Brain pericyte (primary cell): ENCODE measurements at places on chromosomes 5 and 9.
A peak's percentile ranks its signal among the peaks of the same experiment; 100 is the strongest.

- DNase-seq, result no peak
These were observed 5.9 kb upstream of the TAL2 start for GRCh38 chr9:105656131-105656921.

DNA sequence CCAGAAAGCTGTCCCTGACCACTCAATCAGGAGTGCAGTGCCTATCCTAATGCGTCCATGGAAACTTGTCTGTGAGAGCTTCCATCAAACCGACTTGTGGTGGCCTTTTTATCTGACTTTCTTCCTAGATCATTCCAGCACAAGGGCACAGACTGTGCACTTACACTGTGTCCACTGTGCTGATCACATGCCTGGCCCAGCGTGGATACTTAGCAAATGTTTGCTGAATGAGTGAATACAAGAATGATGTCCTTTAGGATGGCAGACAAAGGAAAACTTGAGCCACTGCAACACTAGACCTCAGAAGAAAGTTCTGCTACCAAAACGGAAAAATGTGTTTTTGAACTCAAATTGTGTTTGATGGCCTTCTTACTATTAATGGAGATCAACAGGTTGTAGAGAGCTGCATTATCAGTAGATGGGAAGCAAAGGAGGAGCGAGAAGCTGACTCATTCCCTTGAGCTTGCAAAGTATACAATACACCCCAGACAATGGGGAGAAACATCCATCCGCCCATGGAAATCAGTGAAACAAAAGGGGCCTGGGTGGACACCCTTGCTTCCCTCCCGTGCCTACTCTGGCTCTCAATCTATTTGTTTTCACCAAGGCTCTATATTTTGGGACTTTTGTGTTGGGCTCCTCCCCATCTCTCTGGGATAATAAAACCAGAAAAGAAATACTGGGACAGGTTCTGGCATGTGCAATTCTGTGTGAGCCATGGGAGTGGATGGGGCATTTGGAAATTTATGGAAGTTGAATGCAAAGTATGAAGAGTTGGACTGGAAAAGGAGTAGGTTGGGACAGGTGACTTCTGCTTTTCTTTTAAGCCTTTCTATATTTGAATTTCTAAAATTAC is 76.2 kb upstream of the ZFAND5 start:
- no peak for DNase-seq

GRCh38 chr9:137611623-137612609 is 6.4 kb downstream of the ARRDC1 start:
- no peak for DNase-seq

DNA sequence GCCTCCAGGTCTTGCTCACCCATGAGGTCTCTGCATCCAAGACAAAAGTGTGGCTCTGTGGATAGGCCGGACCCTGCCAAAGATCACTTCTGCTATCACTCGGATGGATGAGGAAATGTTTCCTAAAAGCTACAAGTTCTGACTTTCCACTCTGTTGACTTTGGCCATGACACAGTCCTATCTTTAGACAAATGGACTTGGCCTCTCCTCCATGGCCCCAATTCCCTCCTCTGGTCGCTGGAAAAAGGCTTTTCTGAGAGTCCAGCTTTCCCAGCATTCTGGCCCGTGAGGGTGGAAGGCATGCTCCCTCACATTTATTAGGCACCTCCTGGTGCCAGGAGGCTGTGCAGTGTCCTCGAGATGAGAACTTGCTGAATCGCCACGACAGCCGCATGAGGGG is 83.1 kb downstream of the COL27A1 start:
- DNase-seq, result no peak

DNA sequence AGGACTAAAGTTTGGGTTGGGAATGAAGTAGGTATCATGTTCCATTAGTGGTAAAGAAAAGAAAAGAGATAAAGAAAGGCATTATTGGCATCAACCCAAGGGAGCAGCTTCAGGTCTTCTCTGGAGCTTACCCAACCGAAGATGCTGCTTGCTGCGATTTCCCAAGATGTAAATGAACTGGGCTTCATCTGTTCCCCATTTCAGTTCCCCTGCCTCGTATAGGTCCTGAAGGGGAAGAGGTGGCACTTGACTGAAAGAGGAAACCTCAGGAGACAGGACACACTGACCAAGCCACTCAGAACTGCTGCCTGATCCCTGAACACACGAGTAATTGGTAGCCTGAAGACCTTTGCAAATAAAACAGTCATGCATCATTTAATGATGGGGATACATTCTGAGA is 24.6 kb downstream of the ANXA6 start:
- no peak for DNase-seq

- no peak for DNase-seq
These were observed 458.7 kb downstream of the CDH9 start for GRCh38 chr5:26579712-26580111.

DNA sequence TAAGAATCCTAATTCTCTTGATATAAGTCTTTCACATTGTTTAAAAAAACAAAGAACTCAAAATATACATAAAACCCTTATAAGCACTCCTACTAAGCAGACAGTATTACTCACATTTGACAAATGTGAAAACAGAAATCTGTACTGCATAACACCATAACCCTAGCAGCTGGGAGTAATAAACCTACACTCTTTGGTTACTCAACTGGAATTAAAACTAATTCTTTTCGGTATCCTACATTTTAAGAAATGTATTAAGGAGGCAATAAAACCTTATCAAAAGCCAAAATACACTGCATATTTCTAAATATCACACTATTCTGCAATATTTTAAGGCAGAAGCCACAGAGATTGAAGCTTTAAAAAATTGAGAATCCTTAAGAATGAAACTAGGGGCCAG is 6.8 kb downstream of the AUH start:
- DNase-seq, result no peak

- DNase-seq, result no peak
These were observed 94.2 kb downstream of the FOXD1 start for GRCh38 chr5:73354406-73354805.

- no peak for DNase-seq
These were observed 532.9 kb upstream of the NUDT12 start for GRCh38 chr5:104095527-104095926.

DNA sequence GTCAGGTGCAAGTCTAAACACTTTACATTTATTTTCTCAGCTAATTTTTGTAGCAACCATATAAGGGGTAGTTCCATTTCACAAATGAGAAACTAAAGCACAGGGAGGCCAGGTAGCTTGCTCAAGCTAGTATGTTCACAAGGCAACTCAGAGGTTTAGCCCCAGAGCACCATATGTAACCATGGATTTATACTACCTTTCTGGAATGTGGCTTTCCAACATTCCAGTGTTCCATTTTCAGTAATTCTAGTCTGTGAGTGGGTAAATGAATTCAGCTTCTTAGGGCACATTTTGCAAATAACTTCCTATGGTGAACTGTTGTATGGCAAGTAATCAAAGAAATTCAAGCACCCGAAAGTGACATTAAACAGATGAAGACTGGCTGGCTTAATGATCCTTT is 25.0 kb upstream of the CAST start:
- no peak for DNase-seq

DNA sequence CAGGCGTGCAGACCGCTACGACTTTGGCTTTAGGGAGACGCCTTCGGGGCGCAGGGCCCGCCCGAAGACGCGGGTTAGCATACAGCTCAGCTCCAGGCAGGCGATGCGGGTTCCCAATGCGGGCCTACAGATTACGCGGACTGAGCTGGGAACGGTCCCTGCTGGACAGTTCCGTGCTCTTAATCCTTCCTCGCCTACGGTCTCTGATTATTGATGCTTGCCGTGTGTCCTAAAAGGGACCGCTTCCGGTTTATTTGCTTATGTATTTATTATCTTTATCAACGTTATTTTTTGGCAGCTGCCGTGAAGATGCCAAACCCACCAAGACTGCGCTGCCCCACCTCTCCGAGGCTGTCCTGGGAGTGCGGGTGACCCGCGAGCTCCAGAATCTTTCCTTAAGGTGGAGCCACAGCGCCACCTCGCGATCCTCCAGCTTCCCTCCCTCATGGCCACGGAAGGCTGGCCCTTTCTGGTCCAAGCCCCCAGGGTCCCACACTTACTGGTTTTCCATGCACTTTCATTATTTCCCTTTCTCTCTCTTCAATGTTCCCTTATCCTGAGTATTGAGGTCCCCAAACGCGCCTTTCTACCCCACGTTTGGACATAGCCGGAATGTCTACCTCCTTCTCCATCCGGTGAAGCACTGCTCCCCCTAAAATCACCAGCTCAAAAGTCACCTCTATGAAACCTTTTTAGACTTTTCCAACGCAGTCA is 7.0 kb upstream of the EBF1 start:
- no peak for DNase-seq

GRCh38 chr9:115114546-115114945 is 3.4 kb downstream of the TNC start:
- no peak for DNase-seq

- peak; percentile 20 for DNase-seq
These were observed 79.2 kb upstream of the ABCA1 start for GRCh38 chr9:105007143-105007542.

- no peak for DNase-seq
These were observed 55.9 kb upstream of the STXBP1 start for GRCh38 chr9:127555840-127556820.

DNA sequence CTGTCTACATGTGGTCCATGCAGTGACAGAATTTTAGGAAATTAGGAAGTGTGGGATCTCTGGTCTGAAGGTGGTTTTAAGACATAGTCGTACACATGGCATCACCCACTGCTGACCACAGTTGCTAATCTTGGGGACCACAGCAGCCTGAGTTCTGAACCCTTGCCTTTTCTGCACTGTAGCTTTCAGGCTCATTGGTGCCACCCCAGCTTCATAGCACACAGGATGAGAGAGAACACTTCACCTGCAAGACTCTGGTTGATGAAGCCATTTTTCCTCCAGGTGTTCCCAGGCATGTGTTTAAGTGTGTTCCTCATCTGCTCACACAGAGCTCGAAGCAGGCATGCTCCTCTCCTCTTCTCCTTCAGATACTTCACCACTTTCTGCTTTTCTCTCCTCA is 68.2 kb upstream of the S1PR3 start:
- DNase-seq, result no peak

- DNase-seq, result no peak
These were observed 242.3 kb upstream of the NREP start for GRCh38 chr5:111999286-111999685.

GRCh38 chr5:156147261-156147943 is 179.6 kb upstream of the SGCD start:
- DNase-seq, result no peak

DNA sequence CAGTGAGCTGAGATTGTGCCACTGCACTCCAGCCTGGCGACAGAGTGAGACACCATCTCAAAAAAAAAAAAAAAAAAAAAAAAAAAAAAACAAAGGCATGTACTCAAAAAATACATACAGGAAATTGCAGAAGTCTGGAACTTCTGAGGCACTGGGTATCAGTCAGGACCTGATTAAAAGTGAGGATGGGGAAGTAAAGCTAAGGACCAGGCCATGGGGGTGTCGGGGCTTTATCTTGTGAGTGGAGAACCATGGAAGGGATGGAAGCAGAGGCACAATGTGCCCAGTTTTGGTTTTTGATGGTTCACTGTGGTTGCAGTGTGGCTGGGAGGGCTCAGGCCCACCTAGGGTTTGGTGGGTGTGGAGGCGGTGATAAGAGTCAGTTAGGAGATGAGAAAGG is 212.7 kb upstream of the PIK3R1 start:
- DNase-seq, result no peak

DNA sequence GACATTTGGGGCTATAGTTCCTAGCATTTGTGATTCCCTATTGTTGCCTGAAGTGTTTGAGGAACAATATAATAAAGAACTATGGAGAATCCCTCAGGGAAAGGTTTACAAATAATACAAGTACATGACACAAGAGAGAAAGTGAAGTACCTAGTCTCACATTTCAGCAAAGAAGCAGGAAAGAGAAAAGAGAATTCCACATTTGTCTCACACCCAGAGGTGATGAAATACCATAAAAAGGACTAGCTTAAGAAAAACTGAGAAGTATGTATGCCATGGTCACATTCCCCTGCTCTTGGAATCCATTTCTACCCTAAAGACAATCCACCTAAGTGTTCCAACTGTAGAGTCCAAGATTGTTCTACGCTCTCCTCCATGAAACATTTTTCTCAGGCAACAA is 79.0 kb upstream of the TARS1 start:
- no peak for DNase-seq

DNA sequence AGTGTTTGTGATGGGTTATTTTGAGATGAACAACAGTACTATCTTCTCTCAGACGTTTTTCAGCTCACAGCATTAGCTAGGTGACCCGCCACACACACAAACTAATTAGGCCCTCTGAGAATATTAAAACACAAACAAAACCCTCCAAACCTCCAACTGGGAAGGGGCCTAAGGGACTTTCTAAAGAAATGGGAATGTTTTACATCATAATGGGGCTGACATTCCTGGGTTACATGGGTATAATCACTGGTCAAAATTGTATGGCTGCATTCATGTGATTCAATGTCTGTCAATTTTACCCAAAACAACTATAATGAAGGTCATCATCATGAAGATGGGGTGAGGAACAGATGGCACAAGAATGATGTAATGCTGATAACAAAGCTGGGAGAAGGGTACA is 59.6 kb downstream of the SPTLC1 start:
- DNase-seq, result no peak

DNA sequence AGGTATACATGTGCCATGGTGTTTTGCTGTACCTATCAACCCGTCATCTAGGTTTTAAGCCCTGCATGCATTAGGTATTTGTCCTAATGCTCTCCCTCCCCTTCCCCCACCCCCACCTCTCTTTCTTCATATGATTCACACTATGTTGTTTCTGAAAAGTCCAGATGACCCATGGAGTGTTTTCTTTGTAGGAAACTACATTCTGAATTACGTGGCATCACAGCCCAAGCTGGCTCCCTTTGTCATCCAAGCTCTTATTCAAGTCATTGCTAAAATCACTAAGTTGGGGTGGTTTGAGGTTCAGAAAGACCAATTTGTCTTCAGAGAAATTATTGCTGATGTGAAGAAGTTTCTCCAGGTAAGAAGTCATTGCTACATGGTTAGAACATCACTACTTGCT is 30.4 kb downstream of the RANBP17 start:
- DNase-seq, result peak; percentile 15

DNA sequence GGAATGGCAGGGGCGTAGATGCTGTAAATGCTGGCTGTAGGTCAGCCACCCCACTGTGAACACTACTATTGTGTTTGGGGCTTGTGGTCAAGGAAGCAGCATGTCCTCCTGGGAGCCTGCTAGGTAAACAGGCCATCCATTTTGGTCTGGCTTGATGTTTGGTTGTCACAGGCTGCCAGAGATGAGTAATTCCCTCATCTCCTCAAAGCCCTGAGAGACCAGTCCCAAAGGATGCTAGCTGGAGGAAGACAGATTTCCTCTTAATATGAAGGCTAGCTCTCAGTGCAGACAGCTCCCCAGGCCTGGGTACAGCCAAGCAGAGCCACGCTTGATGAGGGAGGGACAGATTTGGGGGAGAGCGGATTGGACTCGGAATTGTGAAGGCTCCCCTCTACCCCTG is 72.5 kb upstream of the MAP1B start:
- DNase-seq, result no peak

DNA sequence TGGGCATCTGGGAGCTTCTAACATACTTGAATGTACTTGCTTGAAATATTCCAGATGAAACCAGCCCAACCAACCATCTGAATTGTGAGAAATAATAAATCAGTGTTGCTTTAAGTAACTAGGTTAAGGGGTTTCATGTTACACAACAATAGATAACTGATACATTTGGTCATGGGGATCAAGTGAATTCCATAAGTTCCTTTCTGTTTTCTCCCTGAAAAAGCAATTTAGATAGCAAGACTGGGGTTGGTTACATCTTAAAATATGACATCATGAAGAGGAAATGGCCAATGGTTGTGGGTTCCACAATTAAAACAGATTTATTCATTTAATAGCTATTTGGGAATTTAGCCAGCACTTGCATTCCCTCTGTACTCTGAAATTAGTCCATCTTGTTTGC is 559.7 kb downstream of the TLR4 start:
- no peak for DNase-seq

GRCh38 chr9:107485458-107486043 is 4.0 kb downstream of the KLF4 start:
- DNase-seq, result no peak
